Testis (tissue), 5 donors: ENCODE measurements at places on chromosomes 12 and 14. TPM values are rescaled to one million over a fixed set of nuclear protein-coding genes. Genes with fewer than 3 reads are reported as not detected.
A peak's percentile ranks its signal among the peaks of the same experiment; 100 is the strongest.

Gene STAB2
- 15.8 TPM for polyA plus RNA-seq

Gene TMCC3
- 3.4 TPM for polyA plus RNA-seq

Gene SMCO2
- polyA plus RNA-seq = 1.5 TPM

Gene PALS1
- polyA plus RNA-seq = 13.5 TPM

Gene C12orf60
- polyA plus RNA-seq = 20.6 TPM

Gene DTD2
- 16.5 TPM for polyA plus RNA-seq

Gene KRT3
- polyA plus RNA-seq = not detected

Gene TAS2R42
- polyA plus RNA-seq = not detected

Gene ING4
- 48.1 TPM for polyA plus RNA-seq

Gene OAS2
- polyA plus RNA-seq = 9.0 TPM

- no peak for DNase-seq
Measured at GRCh38 chr12:52895726-52896189, 9.1 kb downstream of the KRT8 start.

GRCh38 chr14:36683083-36683724 is 21.5 kb downstream of the PAX9 start:
- DNase-seq = no peak

DNA sequence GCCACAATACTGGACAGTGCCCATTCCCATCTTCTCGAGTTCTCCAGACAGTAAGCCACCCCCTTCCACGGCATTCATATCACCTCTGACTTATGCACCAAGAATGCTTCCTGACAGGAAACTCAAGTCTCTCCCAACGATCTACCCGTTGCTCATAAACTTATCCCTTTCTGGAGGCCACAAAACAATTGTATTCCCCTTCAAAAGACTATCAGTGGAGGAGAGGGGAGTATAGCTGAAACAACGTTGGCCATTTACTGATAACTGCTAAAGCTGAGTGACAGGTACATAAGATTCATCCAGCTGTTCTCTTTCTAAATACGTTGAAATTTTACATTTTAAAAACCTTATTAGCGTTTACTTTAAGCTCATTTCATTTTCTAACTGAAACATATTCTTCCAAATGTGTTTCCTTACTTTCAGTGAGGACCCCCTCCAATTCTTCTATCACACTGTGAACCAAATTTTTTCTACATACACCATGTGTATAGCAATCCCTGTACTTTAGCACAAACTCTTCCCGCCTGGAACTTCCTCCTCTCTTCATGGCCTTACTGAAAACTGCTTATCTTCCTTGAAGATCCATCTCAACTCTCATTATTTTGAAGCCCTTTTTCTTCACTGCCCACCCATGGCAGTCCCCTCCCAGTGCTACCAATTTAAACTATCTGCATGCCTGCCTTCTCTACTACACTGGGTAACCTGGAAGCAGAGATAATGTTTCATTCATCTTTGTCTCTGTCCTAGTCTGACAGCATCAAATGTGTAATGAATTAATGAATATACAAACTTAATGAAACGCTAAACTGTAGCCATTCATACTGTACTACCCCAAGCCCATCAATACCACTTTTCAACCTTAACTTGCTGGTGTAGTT is 28.8 kb downstream of the ATXN2 start:
- DNase-seq = no peak

GRCh38 chr14:72812292-72812851 is 81.5 kb downstream of the DPF3 start:
- DNase-seq = no peak

DNA sequence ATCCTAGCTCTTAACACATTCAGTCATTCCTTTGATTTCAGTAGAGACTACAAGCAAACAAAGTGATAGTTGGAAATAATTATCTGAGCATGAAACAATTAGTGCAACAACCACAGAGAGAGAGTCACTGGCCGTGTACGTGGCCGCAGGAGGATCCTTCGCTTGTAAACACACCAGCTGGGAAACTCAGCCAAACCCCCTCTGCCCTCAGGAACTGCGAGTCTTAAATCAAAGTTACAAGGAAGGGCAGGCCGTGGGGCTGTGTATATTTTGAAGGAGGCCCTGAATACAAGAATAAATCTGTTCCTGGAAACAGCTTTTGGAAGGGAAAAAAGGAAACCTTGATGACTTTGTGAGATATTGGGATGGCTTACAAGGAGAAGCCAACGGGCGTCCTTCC is 164.5 kb downstream of the ANO2 start:
- no peak for DNase-seq

DNA sequence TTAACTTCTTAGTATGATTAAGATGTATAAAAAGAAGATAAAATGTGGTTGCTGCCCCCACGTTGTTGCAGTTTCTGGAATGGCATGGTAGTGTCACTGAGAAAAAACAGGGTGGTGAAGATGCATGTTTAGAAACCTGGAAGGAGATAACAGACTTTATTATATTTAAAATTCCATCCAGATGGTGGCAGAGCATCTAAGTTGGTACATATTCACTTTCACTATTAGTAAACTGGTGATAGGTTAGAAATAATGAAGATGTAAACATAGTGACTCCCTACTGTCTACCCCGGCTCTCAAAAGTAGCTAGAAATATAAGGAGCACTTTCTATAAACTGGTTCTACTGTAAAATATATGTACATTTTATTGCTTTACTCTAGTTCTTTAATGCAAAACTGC is 279.3 kb downstream of the NPAS3 start:
- DNase-seq = no peak

- no peak for DNase-seq
Measured at GRCh38 chr14:99875421-99875820, 82.2 kb downstream of the EML1 start.

DNA sequence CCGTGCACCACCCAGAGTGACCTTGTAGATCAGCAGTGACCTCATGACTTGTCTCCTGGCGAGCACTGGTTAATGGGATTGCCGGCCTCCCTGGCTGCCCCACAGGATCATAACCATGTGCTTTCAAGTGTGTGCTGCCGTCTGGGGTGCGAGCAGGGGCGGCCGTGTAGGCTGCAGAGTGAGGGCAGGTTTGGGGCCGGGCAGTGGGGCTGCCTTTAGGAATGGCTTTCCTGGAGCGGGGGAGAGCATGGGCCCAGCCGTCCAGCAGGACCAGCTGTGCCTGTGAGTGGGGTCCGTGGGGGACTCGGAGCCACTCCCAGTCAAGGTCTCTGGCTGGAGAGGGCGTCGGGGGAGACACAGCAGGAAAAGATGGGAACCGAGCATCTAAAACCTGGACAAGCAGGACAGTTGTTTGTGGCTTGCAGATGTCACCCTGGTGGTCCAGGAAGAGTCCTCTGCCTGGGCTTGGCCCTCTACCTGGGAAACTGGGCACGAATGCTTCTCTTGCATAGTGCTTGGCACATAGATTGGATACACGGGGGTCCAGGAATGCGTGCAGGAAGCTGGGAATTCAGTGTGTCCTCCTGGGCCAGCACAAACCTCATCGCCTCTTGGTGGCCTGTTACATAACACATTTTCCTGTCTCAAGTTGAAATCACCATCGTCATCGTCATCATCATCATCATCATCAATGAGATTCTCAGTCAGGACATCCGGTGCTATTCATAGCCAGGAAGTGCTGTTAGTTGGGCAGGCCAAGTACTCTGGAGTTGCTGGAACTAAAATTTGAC is 96.0 kb downstream of the ADGRD1 start:
- DNase-seq = no peak

DNA sequence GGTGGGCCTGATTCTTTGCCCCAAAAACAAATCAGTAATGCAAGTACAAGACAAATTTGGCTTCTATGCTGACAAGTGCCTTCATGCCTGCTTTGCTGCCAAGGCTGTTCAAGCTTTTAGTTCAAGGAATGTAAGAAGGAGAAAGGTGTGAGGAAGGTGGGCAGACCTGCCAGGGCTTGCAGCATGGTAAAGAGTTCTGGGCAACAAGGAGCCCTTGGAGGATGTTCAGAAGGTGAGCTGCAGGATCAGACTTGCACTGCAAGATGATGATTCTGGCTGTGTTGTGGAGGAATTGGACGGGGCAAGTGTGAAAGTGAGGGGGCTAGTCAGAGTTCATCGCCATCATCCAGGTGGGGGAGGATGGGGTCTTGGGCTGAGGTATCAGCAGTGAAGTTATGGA is 167.9 kb downstream of the NUAK1 start:
- DNase-seq = no peak

DNA sequence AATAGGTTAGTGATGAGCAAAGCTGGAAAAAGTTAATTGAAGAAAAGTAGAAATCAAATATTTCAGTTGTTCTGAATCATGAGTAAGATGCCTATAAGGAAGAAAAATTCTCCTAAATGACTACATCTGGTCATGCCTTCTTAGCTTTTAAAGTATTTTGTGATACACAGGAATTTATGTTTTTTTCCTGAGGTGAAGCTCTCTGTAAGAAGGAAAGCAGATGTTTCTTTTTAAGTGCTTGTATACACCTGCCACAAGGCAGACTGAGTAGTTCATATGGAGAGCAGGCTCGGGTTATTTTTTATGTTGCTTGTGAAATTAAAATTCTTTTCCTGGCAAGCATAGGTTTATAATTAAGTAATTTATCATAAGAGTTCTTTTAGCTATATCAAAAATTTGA is 275.2 kb downstream of the RAD51B start:
- no peak for DNase-seq

GRCh38 chr14:34874386-34875030 is 652 bp downstream of the BAZ1A start:
- peak; percentile 56 for DNase-seq

GRCh38 chr12:62722971-62723680 is 211.8 kb downstream of the PPM1H start:
- no peak for DNase-seq

DNA sequence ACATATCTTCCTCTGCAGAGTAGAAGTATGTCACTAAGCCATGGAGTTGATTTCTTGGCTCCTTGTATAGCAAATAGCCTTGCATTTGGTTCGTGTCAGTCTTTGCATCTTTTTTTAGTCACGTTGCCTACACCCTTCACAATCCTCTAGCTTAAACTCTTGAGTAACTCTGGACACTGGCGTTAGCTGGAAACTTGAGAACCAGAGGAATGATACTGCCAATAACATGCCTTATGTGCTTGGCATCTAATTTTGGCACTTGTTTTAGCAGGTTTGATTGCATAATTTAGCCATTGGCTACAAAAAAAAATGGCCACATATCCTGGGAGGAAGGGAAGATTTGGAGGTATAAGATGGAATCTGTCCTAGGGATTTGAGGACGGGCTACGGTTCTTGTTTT is 136.2 kb downstream of the ETV6 start:
- DNase-seq = no peak

DNA sequence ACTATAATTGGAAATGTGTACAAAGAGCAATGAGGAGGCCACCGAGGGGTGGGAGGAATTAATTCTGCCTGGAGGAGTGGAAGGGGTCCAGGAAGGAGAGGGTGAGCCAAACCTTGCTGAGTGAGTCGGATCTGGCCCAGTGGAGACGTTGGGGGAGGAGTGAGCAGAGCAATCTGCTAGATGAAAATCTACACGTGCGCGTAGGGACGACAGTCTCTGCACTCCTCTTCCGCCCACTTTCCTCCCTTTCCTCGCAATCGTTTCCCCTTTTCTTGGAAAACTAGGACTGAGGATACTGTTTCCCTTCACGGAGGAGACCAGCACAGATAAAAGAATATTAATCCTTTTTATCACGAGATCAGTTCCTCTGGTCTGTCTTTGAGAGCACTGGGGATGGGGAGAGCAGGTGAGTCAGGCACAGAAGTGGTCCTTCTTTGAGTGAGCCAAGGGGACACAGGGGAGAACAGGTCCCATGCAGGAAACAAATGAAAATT is 2.9 kb upstream of the NAB2 start:
- peak; percentile 71 for DNase-seq

GRCh38 chr12:93002293-93003054 is 73.4 kb upstream of the EEA1 start:
- peak; percentile 49 for DNase-seq

GRCh38 chr12:2737656-2738241 is 57.0 kb upstream of the FKBP4 start:
- no peak for DNase-seq

GRCh38 chr12:24109381-24110039 is 160.0 kb upstream of the SOX5 start:
- no peak for DNase-seq

DNA sequence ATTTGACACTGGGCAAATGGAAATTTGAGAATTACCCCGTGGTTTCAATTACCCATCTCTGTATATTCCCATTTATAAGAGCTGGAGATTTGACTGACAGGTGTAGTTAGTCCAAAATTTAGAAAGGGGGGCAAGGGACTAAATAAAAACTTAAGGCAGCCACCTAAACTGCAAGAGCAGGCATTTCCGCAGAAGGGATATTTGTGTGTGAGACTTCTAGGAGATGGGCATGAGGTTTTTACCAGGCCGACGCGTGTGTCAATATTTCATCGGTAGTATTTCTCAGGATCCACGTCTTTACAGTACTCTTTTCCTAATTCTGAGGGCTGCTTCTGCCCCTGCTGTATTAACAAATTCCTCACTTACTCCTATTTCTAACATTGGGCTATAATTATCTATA is 1.4 kb downstream of the FAR2 start:
- DNase-seq = no peak

DNA sequence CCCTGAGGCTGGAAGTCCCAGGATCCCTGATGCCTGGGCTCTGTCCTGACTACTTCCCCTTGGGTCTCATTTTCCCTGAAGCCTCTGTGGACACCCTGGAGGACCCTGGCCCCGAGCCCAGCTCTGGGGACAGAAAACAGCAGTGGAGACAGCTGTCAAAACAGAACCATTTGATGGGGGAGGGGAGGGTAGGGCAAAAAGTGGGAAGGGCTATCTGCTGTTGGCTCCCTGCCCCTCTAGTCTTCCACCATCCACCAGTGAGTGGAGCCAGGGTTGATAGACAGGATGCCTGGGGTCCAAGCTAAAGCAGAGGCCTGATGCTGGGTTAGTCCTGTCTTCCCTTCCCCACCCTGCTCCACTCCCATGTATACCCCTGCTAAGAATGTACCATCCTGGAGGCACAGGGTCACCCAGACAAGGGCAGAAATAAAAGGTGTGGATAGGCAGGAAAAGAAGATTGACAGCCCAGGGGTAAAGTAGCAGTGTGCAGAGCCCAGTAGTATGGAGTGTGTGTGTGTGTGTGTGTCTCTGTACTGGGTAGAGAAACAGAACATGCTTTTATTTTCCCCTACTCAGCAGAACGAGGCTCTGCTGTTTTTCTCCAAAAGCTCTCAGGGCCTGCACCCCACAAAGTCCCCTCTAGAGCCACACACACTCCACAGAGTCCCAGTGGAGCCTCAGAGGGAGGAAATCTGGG is 9.8 kb downstream of the ZNF385A start:
- no peak for DNase-seq

GRCh38 chr12:101238306-101238705 is 28.3 kb upstream of the SLC5A8 start:
- DNase-seq = no peak

DNA sequence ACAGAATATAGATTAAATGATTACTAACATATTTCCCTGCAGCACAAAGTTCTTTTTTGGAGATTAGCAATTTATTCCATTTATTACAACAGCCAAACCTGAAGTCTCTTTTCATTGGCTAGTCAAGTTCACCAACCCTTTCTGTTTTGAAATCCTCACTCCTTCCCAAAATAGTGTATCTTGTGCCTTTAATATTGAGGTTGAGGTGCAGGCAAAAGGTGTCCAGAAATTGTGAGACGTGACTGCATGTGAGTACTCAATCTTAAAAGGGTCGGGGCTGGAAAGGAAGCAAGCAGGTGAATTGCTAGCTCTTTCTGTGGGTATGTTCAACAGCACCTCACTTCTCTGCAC is 11.1 kb upstream of the FOXN3 start:
- DNase-seq = no peak
